ENCODE measurements at places on chromosomes 2 and 18.

DNA sequence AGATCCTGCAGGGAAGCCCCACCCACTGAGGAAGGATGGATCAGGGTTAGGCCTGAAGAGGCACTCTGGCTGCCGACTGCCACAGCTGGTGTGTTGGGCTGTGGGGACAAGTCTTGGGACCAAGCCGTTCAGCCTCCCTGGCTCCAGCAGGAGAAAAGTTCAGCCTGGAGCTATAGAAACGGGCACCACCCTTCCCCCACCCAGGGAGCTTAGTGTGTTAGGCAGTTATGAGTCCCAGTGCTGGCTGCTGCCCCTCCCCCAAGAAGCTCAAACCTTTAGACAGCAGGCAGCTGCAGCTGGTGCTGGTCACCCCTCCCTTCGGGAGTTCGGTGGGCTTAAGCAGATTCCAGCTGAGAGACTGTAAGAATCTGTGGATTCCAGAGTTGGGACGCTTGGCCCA, 447.1 kb upstream of the HS6ST1 start:
- DNase-seq, result no peak

- no peak for DNase-seq
Measured at GRCh38 chr18:68284236-68284780, 430.6 kb downstream of the TMX3 start.

DNA sequence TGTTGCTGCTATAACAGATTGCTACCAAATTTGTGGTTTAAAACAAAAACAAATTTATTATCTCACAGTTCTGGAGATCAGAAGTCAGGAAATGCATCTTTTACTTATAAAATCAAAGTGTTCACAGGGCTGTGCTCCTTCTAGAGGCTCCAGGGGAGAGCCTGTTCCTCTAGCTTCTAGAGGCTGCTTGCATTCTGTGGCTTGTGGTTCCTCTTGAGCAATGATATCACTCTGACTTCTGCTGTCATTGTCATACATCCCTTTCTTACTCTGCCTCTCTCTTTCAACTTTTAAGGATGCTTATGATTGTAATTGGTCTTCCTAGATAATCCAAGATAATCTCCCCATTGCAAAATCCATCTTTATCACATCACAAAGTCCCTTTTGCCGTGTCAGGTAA, 6.1 kb upstream of the DCC start:
- DNase-seq, result no peak

DNA sequence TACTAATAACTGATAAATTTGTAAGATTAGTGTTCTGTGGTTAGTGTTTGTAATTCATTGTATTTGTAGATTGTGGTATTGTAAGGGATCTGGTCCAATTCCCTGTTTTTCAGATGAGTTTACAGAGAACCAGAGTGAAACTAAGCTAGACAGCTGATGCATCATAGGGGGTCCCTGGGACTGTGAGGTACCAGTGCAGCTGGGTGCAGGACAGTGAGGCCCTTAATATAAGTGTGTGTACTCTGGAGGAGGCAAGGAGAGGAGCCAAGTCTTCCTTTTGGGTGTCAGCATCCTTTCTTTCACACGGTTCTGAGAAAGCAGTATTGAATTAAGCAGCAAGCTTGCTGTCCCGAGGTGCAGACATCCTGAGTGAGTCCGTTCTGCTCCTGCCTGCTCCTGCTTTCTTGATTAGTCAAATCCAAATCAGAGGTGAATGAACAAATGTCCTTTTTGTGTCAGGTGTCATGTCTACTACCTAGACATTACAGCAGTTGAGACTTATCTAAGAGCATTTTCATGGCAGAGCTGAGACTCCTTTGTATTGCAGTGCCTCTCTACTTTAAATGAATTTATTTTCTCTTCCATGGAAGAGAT, 194.9 kb downstream of the MCFD2 start:
- no peak for DNase-seq

DNA sequence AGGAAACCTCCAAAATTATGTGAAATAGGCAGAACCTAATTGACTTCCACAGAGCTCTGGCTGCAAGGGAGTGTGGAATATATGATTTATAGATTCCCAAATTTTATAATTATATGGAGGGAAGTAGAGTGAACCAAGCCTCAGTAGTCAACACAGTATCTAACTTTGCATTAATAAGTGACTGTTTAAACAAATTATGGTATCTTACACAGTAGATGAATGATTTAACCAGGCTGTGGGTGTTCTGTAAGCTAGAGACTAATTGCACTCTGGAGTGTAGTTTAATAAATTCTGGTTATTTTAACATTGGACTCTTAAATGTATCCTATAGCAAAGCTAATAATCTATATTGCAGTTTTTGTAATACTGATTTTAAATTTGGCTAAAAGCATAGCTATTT, 183.5 kb downstream of the KIAA1328 start:
- no peak for DNase-seq

DNA sequence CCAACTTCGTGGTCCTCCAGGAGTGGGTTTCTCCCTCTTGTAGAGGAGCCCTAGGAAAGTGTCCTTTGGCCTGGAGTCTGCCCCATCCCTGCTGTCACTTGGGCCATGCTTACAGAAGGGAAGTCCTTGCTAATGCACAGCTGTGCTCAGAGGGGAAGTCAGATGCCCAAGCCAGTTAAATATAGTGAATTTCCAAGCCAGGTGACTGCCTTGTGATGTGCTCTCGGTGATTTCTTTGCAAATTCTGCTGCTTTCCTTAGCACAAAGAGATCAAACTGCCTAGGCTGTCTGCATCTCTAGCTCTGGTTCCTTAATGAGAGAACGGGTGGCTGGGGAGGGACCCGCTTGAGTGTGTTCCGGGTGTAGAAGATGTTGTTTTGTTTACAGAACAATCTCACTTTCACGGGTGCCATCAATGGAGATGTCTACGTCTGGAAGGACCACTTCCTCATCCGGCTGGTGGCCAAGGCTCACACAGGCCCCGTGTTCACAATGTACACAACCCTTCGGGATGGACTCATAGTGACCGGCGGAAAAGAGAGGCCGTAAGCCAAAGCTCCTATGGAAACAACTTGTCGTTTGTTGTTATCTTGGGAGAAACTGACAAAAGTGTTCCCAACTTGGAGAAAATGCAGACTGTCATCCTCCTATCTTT, 91.4 kb downstream of the RTN4 start:
- no peak for DNase-seq

DNA sequence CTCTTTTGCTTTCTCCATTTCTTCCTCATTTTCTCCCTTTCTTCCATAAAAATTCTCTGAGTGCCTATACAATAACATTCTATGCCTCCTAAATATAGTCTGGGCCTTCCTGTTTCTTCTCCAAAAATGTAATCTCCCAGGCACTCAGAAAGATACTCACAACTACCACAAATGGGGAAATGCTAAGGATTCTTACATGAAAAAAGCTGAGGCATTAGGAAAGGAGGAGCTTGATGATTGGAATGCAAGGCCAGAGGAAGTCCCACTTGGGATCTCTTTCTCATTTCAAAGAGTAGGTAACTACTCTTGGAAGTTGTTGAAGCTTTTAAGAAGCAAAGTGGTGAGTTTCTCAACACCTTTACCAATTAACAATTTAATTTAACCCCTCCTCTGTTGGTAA, 3.4 kb downstream of the VSNL1 start:
- DNase-seq, result no peak

- DNase-seq, result no peak
Measured at GRCh38 chr2:134461511-134461910, 207.6 kb downstream of the MGAT5 start.

DNA sequence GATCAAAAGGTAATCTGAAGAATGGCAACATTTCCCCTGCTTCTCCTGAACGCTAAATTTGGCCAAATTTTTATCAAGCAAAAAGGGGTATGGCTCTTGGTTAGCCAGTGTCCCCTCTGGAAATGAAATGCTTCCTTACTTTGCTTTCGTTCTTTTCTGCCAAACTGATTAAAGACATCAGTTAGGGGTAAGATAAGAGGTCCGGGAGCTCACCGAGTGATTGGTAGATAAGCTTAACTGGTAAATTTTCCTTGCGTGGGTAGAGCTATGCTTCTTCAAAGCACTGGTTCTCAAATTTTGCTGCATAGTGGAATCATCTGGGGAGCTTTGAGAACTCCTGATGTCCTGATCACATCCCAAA, 62.7 kb upstream of the MAPRE2 start:
- no peak for DNase-seq

DNA sequence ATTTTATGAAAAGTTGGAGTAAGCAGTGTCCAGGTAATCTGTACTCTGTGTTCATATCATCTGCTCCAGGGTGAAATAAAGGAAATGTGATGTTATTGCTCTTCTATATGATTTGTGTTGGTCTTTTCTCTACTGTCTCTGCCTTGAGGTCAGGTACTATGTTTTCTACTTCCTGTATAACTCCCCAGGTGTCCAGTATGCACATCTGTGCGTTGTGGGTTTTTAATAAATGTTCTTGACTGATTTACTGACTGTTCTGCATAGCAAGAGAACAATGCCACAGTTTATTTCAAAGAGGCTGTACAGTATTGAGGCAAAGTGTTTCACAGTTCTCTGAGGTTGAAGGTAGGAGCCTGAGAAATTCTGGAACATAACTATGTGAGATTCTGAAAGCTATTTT, 89.7 kb downstream of the BABAM2 start:
- no peak for DNase-seq

DNA sequence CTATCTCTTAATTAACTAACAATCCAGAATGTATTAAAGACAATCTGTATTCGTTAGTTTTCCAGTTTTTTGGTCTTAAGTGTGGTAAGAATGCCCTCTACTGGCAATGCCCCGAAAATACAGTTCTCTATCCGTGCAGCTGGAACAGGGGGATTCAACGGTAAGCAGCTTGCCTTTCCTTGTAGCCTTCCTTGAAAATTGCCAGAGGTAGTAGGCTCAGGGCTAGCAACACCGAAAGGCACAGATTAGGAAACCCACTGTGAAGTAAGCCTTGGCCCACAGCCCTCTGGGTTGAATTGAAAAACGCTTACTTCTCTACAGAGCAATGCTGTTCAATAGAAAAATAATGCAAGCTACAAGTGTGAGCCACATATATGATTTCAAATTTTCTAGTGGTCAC, 17.1 kb upstream of the VPS4B start:
- peak; percentile 66 for DNase-seq

DNA sequence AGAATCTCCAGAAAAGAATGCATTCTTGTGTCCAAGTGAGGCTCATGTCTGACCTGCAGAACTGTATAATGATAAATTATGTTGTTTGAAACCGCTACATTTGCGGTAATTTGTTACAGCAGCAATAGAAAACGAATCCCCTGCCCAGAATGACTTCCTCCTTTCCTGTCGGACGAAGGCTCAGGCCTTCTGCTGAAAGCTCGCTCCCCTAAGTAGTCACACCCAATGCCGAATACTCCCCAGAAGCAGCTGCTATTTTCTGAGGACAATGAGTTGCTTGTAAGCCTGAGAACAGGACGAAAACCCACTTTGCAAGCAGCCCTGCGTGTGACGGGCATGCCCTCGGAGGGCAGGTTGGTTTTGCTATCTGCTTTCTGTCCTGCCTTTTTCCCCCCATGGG, 27.7 kb upstream of the PTPN4 start:
- no peak for DNase-seq

GRCh38 chr2:46353509-46353908, 56.3 kb downstream of the EPAS1 start:
- DNase-seq, result no peak

- no peak for DNase-seq
Measured at GRCh38 chr18:55228191-55228590, 268.9 kb upstream of the CCDC68 start.

DNA sequence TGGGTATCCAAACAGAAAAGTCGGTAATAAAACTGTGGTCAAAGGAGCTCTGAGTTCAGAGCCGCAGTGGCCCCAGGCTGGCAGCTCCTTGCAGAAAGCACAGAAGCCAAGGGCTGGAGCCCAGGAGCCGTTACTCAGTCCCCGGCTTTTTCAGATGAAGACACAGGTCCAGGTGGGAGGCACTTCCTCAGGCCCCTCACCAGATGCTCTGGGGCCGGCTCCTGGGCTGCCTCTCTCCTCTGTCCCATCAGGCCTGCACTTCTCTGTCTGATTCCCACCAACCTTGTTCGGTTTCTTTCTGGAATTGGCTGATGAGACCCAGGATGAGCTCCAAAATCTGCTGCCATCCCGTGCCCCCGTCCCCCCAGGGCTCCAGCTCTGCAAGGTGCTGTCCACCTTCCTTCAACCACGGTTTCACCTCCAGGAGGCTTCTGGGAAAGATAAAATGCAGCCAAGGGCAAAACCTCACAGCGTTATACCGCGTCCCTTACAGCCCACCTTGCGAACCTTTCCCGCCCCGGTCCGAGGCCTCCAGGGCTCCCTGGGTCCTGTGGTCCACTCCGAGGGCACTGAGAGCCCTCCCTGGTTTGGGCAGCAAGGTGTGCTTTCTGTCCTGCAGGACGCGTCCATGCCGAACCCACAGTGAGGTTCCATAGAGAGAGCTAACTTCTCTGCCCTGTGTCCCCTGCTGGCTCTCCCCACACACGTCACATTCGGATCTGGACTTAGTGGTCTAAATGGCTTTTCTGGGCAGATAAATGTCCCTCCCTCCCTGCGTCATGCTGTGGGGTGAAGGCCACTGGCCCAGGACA, 102.9 kb downstream of the TPO start:
- no peak for DNase-seq

DNA sequence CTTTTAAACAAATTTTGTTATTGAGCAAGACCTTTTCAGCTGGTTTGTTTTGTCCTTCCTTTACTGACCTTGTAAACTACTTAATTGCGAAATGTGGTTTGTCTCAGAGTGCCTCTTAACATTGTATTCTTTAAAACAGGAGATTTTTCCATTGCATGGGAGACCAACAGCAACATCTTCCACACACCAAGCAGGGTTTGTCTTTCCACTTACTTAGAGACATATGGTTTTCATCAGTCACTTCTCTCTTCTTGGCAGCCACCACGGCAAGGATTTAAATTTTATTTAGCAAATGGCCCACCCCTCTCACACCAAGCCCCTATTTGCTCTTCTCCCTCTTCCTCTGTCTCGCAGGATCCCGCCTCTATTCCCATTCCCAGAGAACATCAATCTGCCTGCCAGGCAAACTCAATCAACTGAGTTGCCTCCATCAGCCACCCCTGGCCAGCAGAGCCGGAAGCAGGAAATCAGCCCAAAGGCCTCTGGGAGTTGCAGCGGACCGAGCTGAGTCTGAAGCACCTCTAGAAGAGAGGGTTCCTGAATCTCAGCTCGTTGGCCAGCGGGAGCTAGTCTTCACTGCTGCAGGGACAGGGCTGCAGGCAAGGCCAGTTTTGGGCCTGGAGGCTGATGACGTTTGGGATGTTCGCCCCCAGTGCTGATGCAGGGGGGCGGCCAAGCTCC, 11.3 kb upstream of the CIB4 start:
- no peak for DNase-seq

GRCh38 chr2:44191739-44192138, 23.1 kb downstream of the PPM1B start:
- DNase-seq, result peak; percentile 35

Data from activated CD4-positive, alpha-beta T cell treated with anti-CD3 and anti-CD28 coated beads, Interleukin-2, Interleukin-6, amounts not matched to agents 100 ng/mL and 50 ng/mL, durations not matched to agents 16 hours and 8 hours (primary cell).